Uterus (tissue), 4 donors: ENCODE measurements at places on chromosomes 5 and 9. TPM values are rescaled to one million over a fixed set of nuclear protein-coding genes. Genes with fewer than 3 reads are reported as not detected.

The SLC34A1 gene
- total RNA-seq, result not detected

The MOCS2 gene
- 40.5 TPM for total RNA-seq

The FOXD4L5 gene
- 0.37 TPM for total RNA-seq

The ADGRV1 gene
- 11.3 TPM for total RNA-seq

The RHOBTB3 gene
- total RNA-seq, result 70.6 TPM

The DMRT3 gene
- under 0.01 TPM for total RNA-seq
